Thoracic aorta endothelial cell (primary cell): ENCODE measurements at places on chromosomes 16 and 17. TPM values are rescaled to one million over a fixed set of nuclear protein-coding genes. Genes with fewer than 3 reads are reported as not detected.

Gene CASKIN2
- total RNA-seq, result 11.8 and 14.9 TPM in 2 replicates

Gene C1QL1
- total RNA-seq, result 0.13 TPM in 1 of 2 replicates, not detected in the other

Gene TEKT1
- total RNA-seq, result not detected in 2 replicates

Gene KCNJ18
- total RNA-seq, result not detected in 2 replicates

Gene PRSS22
- not detected in 2 replicates for total RNA-seq

Gene PGS1
- 36.7 and 59.7 TPM in 2 replicates for total RNA-seq

Gene HLF
- total RNA-seq, result under 0.01 and 0.22 TPM in 2 replicates

Gene FGF11
- 0.22 and 0.27 TPM in 2 replicates for total RNA-seq

Gene ALG1
- 28.2 and 33.2 TPM in 2 replicates for total RNA-seq

Gene MAZ
- total RNA-seq, result 191 and 192 TPM in 2 replicates

Gene RRAD
- total RNA-seq, result 0.14 and 0.27 TPM in 2 replicates

Gene RPS15A
- total RNA-seq, result 943 and 1,460 TPM in 2 replicates

Gene BANP
- total RNA-seq, result 21.4 and 27.8 TPM in 2 replicates

Gene KRT32
- not detected in 2 replicates for total RNA-seq

Gene PSMB3
- total RNA-seq, result 310 and 315 TPM in 2 replicates

Gene RPH3AL
- 4.4 and 8.6 TPM in 2 replicates for total RNA-seq

Gene GLP2R
- total RNA-seq, result not detected in 2 replicates
